LoVo (cell line): ENCODE measurements at places on chromosomes 12 and 14.

DNA sequence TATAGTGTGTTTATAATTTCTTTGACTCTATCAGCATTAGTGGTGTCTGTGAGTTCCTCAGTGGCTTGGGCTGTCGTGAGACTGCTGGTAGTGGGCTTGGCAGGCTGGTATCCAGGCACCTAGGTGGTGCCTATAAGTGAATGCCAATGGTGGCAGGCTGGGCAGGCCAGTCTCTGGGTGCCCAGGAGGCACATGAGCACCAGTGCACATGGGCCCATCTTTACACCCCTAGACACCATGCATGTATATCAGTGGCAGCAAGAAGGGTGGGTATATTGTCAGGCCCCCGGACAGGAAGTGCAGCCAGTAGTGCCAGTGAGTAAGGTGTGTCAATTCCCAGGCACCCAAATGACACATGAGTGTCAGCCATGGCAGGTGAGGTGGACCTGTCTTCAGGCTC, 138.2 kb downstream of the PRKD1 start:
- DNase-seq, result no peak

DNA sequence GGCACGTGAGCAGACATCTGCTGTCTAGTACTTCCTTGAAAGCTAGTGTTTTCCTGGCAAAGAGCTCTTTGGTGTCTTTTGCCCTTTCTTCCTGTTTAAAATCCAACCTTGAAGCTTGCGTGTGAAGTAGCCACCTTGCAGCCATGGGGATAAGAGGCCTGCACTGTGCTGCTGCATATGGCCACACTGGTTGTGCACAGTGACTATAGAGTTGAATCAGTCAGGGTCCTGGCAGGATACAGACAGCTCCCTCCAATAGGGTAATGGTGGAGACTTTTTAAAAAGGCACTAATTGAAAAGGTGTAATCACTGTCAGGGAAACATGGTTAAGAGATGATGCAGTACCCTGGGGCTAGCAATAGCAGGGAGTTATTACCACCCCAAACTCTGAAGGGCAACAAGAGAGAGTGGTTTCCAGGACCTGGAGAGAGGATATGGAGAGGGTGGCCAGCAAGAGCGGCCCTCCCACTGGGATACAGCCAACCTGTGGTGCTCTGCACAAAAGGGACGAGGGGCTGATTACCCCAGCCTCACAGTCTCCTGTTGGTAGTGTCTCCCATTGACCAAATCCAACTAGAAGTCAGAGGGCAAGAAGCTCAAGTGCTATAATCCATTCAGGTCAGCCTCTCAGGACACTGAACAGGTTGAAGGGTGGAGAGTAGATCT, 4.8 kb upstream of the GLT8D2 start:
- DNase-seq, result no peak

- DNase-seq, result no peak
Observed at GRCh38 chr12:1916371-1917171, 1.9 kb downstream of the CACNA2D4 start.

GRCh38 chr12:116612436-116612835, 53.3 kb downstream of the MAP1LC3B2 start:
- no peak for DNase-seq

DNA sequence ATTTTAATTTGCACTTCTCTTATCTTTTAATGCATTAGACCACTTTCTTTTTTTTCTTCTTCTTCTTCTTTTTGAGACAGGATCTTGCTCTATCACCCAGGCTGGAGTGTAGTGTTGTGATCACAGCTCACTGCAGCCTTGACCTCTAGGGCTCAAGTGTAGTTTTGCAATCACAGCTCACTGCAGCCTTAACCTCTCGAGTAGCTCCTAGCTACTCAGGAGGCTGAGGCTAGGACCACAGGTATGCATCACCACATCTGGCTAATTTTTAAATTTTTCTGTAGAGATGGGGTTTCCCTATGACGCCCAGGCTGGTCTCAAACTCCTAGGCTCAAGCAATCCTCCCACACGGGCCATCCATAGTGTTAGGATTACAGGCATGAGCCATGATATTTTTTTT, 12.7 kb downstream of the TMED8 start:
- no peak for DNase-seq

- no peak for DNase-seq
Observed at GRCh38 chr12:2415568-2415944, 362.8 kb downstream of the CACNA1C start.

GRCh38 chr14:68397371-68397811, 395.5 kb downstream of the ZFP36L1 start:
- DNase-seq, result no peak

DNA sequence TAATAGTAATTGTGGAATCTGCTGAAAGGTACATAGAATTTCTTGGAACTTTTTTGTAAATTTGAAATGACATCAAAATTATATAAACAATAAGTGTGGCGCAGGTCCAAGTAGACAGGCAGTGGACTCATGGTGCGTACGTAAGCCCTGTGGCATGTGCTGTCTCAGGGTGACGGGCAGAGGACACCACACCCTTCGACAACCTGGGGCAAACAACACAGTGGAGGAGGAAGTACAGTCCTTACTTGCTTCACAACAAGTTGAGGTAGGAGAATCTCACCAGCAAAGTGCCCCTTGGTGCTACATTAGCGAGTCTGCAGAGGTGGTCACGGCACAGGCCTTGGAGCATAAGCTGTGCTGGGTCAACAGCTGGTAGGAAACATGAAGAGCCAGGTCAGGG, 180.9 kb downstream of the AEBP2 start:
- DNase-seq, result peak; percentile 51

DNA sequence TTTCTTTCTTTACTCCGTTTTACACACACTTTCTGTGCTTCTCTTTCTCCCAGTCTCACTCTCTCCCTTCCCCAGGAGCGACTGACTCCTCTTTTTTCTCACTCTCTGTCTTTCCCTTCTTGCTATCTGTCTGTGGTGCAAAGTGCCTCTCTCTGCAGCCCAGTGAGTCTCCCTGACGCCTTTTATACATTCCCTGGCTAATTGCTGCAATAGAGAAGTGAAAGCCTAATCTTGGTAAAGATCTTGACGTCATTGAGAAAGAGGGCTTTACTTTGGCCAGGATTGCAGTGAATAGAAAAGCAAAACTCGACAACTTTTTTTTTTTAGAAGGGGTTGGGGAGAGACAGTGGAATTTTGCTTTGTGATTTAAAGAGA, 706 bp upstream of the DIO2 start:
- no peak for DNase-seq
